ENCODE measurements at places on chromosomes 13 and 19. TPM values are rescaled to one million over a fixed set of nuclear protein-coding genes. Genes with fewer than 3 reads are reported as not detected.
A peak's percentile ranks its signal among the peaks of the same experiment; 100 is the strongest.

Gene MEF2B
- total RNA-seq = 1.3 TPM

DNA sequence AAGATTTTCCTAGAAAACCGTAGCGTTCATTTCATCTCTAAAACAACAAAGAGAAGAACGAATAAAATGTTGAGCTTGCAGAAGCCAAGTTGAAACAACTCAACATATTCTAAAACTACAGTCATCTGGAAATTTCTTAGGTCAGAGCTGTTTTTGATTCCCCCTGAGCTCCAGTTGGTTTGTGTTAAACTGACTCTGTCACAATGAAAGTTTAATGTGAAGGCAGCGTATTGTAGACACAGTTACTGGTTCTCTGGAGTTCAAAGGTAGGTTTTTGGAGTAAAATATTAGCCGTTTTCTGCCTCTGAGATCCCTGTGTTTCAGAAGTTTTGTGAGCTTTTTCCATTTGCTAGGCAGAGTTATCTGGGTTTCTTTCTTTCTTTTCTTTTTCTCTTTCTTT, 2.2 kb downstream of the ARHGEF7 start:
- no peak for DNase-seq

Gene ZGLP1
- 5.3 TPM for total RNA-seq

DNA sequence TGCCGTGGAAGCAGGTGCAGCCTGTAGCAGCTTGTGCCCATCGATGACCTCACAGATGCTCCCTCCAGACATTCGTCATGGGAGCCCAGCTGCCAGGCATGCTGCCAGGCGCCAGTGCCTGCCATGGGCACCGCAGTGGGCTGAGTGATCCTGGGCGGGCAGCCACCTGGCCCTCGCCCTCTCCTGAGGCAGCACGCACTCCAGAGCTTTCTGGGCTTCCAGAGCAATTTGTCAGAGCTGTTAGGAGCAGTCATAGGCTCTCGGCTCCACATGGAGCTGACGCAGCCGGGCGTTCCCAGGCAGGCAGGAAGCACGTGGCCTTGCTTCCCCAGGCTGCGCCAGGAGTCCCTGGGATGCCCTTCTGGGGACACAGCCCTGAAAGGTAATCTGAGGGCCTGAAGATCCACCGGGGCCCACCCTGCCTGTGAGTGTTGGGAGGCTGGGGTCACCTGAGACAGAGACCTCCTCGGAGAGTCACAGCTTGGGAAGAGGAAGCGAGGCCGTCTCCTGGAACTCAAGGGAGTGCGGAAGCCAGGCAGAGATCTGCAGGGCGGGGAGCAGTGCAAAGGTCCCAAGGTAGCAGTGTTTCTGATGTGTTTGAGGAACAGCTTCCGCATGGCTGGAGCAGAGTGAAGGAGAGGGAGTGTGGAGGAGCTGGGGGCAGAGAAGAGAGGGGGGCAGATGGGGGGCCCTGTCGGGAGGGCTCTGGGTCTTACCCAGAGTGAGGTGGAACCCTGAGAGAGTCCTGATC, 50.6 kb downstream of the DPF1 start:
- DNase-seq = peak; percentile 17

Gene CEACAM3
- total RNA-seq = not detected

DNA sequence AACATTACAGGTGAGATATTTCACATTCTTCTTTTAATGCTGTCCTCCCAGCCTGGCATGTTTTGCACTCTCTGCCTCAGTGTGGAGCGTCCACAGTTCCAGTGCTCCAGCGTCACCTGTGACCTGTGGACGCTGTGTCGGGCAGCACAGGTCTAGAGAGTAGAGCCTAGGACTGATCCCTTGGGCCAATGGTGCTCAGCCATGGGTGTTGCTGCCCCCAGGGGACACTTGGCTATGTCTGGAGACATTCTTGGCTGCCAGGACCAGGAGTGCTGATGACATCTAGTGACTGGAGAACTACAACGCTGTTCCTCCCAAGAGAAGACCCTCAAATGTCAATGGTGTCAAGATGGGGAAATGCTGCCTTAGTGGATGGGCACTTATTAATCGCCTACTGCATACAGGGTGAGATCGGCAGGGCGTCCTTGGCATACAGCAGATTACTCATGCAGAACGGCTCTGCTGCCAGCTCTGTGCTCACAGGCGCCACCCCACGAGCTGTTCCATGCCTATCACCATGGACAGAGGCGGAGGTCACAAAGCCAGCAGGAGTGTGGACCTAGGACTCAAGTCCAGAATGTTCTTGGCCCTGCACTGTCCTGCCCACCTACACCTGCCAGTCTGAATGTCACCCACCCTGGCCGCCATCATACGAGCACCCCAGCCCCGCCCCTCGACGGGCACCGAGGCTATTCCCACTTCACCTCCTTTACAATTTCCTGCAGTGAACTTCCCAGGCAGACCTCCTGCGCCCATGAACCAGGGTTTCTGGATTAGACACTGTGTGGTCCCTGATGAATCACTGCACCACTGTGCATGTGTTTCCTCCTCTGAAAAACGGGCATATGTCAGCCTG, 13.9 kb upstream of the MADCAM1 start:
- DNase-seq = no peak

- DNase-seq = no peak
Measured at GRCh38 chr19:50266896-50267295, 62.3 kb downstream of the KCNC3 start.

DNA sequence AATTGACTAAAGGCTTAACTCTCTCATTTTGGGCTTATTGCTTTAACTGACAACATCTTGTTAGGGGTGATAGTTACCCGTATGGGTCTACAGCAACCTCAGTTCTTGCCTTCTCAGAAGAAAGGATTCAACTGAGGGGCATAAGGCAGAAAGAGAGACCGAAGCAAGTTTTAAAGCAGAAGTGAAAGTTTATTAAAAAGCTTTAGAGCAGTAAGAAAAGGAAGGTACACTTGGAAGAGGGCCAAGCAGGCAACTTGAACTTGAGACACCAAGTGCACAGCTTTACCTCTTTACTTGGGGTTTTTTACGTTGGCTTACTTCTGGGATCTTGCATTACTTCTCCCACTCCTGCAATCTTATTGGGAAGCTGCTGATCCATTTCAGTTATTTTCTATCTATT, 246.9 kb upstream of the PRR20A start:
- no peak for DNase-seq

DNA sequence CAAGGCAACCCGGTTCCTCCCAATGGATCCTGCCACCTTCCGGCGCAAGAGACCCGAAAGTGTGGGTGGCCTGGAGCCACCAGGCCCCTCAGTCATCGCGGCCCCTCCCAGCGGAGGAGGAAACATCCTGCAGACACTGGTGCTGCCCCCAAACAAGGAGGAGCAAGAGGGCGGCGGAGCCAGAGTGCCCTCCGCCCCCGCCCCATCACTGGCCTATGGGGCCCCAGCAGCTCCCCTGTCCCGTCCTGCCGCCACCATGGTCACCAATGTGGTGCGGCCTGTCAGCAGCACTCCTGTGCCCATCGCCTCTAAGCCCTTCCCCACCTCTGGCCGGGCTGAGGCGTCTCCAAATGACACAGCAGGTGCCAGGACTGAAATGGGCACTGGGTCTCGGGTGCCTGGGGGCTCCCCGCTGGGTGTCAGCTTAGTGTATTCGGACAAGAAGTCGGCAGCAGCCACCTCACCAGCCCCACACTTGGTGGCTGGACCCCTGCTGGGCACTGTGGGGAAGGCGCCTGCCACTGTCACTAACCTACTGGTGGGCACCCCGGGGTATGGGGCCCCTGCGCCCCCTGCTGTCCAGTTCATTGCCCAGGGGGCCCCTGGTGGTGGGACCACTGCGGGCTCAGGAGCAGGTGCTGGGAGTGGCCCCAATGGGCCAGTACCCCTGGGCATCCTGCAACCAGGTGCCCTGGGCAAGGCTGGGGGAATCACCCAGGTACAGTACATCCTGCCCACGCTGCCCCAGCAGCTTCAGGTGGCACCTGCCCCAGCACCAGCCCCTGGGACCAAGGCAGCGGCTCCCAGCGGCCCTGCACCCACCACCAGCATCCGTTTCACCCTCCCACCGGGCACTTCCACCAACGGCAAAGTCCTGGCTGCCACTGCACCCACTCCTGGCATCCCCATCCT, 11.2 kb upstream of the PRR19 start:
- peak; percentile 43 for DNase-seq

- peak; percentile 90 for DNase-seq
Measured at GRCh38 chr19:1248139-1248785, at the start of gene MIDN. MIDN (plus strand) TSS chr19:1248583; CDS start chr19:1250297, 1,714 bp downstream.

Gene ZNF813
- 2.3 TPM for total RNA-seq

Gene OR7D4
- not detected for total RNA-seq

Gene CD33
- not detected for total RNA-seq

DNA sequence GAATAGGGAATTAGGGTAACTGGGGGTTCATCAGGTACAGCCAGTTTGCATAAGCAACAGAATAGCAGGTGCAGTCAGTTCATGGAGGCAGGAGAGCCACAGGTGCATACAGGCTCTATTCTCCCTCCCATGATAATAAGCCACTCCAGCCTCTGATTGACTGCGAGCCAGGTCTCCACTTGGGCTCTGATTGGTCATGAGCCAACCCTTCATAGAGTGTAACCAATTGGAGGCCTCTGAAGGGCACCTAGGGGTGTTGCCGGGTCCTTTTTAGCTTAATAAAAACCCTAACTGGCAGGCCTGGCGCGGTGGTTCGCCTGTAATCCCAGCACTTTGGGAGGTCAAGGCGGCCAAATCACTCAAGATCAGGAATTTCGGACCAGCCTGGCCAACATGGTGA, 8.7 kb upstream of the CKM start:
- DNase-seq = no peak

- no peak for DNase-seq
Measured at GRCh38 chr13:113518076-113518803, 27.7 kb upstream of the DCUN1D2 start.

- no peak for DNase-seq
Measured at GRCh38 chr13:26401578-26402021, 147.7 kb downstream of the CDK8 start.

DNA sequence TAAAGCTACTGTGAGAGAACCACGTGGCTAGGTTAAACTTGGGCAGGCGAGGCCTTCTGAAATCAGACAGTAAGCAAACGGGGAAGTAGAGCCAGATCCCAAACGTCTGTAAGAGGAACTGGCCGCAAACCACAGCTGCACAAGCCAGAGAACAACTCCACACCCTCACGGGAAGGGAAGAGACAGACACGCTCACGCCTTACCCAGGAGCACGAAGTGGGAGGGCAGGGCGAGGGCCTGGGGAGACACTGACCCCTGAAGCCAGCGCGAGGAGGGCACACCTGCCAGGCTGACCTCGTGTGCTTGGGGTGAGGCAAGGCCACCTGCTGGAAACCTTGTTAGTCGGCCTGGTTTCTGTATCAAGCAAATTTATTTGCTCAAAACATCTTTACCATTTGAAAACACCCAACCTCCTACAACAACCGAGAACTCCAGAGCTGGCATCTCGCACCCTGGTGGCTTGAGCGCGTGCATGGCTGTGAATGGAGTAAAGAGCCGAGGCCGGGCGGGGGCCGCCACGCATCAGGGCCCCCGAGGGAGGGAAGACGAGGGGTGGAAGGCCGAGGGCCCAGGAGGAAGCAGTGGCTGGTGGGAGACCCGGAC, 7.3 kb downstream of the POLR2E start:
- DNase-seq = no peak

GRCh38 chr19:33622505-33622808, 704 bp downstream of the CHST8 start:
- no peak for DNase-seq

DNA sequence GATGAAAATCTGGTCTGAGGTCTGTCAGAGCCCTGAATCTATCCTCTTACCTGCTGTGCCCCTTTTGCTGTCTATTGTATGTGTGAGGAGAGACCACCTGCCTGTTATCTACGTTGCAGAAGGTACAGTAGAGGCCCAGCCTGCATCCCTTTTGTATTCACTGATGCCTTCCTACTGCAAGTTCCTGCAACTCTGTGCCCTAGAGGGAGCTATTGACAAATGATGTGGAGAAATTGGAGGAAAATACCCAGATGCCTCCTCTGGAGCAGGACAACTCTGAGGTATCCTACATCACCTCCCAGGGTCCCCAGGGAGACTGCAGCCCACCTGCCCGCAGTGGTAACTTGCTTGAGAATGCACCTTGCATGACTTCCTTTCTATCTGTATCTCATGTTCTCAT, 33.7 kb downstream of the SIAH3 start:
- DNase-seq = peak; percentile 6

DNA sequence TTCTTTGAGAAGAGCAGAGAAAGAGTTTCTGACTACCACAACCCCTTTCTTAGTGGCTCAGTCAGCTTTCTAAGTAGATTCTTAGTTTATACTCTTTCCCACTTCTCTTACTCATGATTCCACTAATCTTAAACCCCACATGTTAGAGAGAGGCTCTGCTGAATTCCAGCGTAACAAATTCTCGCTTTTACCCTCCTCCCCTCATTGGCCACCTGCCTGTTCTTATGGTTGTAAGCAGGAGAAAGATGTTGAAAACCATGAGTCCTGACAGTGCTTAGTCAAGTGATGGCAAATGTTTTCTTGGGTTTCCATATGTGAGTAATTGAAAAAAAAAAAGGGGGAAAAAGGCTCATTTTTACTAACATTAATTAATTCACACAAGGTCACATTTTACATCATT, 125.9 kb downstream of the ZDHHC20 start:
- no peak for DNase-seq

DNA sequence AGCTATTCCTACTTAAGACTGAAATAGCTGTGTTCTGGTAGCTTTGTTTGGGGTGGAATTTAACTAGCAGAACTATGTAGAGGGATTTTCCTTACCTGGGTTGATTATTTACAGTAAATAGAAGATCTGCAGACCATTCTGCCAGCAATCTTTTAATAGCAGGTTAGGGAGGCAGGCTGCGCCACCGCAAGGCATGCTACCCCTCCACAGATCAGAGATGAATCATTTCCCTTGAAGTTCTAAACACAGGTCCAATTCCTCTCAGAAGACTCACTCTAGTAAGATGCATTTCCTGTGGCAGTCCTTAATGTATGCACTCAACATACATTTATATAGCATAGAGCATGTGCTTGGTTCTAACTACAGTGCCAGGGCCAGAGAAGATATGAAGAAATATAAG, 109.0 kb downstream of the TNFRSF19 start:
- DNase-seq = no peak

DNA sequence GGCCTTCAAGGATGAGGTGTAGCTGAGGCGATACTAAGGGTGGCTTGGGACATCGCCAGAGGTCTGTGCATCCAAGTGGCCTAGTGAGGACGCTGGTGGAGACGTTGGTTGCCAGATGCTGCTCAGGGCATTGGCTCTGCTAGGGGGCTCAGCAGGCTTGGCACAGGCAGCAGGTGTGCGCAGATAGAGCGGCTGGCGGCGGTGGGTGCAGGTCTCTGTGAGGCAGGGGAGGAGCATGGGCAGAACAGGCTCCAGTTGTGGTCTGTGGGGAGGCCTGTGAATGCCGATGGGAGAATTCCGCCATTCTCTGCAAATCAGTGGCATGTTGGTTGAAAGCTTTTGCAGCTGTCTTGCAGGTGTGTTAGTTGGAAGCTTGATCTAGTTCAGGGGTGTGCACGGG, 21.2 kb downstream of the PRAM1 start:
- no peak for DNase-seq

- DNase-seq = peak; percentile 65
Measured at GRCh38 chr19:18340190-18340989, at the start of gene PGPEP1. PGPEP1 (plus strand) TSS chr19:18340598; CDS start chr19:18340682, 84 bp downstream.

Gene ELF1
- total RNA-seq = 62.5 TPM

Data from endothelial cell of umbilical vein (primary cell).